ENCODE measurements at places on chromosomes 5 and 9. TPM values are rescaled to one million over a fixed set of nuclear protein-coding genes. Genes with fewer than 3 reads are reported as not detected.

GRCh38 chr9:93244101-93244500 lies 60.2 kb downstream of the WNK2 start:
- H3K4me3 ChIP-seq, result no peak overlapping the region
- DNase-seq, result no peak
- no peak overlapping the region for H3K27ac ChIP-seq
- no peaks in the 10 kb centered on the region for H3K27me3 ChIP-seq

DNA sequence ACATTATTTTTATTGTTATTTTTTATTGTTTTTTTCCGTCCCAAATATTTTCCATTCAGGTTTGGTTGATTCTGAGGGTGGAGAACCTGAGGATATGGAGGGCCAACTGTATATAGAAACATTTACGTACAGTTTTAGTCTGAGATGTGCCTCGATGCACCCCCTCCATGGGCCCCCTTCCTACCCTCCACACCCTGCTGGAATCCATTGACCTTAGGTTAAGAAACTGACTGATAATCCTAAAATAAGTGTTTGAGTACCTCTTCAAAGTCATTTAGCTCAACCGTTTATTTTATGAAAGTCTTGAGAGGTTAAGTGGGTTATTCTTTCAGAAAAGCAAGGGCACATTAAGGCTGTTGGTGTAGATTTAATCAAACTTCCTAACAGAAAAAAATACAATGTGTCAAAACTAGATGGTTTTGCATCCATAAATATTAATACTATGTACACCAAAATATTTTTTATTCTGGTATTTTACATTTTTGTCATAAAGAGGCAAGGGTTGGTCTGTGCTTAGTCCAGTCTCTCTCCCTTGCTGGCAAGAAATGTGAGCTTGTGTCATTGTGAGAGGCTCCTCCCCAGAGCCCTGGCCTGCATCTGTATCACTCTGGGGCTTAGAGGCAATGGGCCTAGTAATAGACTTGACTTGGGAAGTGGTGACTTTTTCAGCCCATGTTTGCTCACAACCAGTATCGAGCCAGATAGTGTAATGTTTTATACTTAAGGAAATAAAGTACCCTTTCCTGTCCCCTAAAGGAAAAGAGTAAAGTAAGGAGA lies 15.7 kb downstream of the MTRR start:
- H3K4me1 ChIP-seq, result no peaks in the 10 kb centered on the region
- no peak for DNase-seq
- H3K36me3 ChIP-seq, result no peaks in the 10 kb centered on the region
- no peaks in the 10 kb centered on the region for H3K27me3 ChIP-seq

- H3K27ac ChIP-seq, result no peak overlapping the region
- no peak overlapping the region for H3K4me3 ChIP-seq
- H3K27me3 ChIP-seq, result no peaks in the 10 kb centered on the region
- no peak for DNase-seq
These were observed 112.2 kb upstream of the SMC2 start for GRCh38 chr9:103981912-103982311.

- peak overlapping the region; percentile 90 for H3K27ac ChIP-seq
- H3K4me1 ChIP-seq, result peaks cover 63% of the 10 kb centered on the region
- peak; percentile 83 for DNase-seq
- H3K27me3 ChIP-seq, result no peaks in the 10 kb centered on the region
These were observed 63.7 kb upstream of the ANGPTL2 start for GRCh38 chr9:127185931-127186781.

DNA sequence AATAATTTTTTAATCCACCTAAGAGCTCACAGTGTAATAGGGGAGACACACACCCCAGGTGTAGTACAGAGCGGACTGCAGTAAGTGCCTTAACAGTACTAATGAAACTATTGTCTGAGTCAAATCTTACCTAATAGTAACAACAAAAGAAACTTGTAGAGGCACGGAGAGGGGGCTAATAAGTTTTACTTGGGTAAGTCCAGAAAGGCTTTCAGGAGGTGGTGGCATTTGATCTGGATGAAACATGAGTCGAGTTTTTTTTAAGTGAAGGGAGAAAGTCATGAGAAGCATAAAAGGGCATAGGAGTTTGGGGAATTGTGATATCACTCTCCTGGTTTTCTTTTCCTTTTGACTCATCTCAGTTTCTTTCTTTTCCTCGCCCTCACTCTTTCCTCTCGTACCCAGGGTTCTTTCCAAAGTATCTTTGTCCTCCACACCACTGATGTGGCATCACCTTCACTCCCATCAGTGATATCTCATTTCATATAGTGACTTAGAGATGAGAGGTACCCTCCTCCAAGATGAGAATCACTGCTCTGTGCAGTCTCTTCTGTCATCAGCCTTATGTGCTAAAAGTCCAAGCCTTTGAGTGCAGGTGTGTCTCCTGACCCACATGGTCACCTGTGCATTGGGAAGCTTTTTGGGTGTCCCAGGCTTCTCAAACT lies 2.0 kb downstream of the CTNNA1 start:
- no peaks in the 10 kb centered on the region for H3K36me3 ChIP-seq
- no peak for DNase-seq
- H3K4me1 ChIP-seq, result peaks cover 34% of the 10 kb centered on the region

- no peaks in the 10 kb centered on the region for H3K4me1 ChIP-seq
- no peaks in the 10 kb centered on the region for H3K36me3 ChIP-seq
- no peak overlapping the region for H3K27ac ChIP-seq
- H3K27me3 ChIP-seq, result no peaks in the 10 kb centered on the region
- DNase-seq, result no peak
These were observed 109.4 kb downstream of the CDC42SE2 start for GRCh38 chr5:131373265-131373664.

GRCh38 chr5:73693573-73694061 lies 67.6 kb downstream of the ARHGEF28 start:
- no peak overlapping the region for H3K27ac ChIP-seq
- H3K36me3 ChIP-seq, result no peaks in the 10 kb centered on the region
- peaks cover 12% of the 10 kb centered on the region for H3K4me1 ChIP-seq
- no peak overlapping the region for H3K4me3 ChIP-seq
- DNase-seq, result no peak
- no peaks in the 10 kb centered on the region for H3K27me3 ChIP-seq

DNA sequence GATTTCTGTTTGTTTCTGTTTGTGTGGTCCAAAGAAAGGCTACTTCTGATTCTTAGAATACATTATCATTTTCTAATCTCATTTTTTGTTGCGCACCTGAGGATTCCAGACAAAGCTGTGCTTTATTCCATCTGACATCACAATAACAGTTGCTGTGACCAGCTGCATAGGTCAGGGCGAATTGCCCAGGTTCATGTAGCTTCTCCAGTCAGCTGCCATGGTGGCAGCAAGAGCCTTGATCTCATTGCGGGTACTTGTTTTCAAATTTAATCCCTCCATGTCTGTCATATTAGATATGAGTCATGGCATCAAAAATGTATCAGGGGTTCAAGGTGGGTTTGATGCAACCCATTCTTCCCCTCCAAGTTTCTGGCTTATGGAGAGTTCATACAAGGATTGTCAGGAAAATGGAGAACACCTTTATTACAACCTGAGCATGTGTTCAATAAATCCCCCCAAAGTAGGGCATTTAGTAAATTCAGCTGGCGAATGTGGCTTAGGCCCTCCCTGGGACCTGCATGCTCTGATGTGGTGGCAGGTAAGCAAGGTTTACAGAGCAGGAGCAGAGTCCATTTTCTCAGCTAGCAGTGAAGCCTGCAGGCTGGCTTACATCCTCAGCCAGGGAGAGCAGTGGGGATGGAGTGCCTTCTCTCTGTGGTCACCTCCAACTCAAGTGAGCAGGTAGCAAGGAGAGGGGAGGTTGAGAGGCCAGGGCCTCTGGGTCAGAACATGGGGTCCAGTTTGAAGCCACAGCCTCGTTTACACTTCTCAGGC lies 13.9 kb downstream of the CAVIN4 start:
- no peak overlapping the region for H3K27ac ChIP-seq
- peaks cover 7% of the 10 kb centered on the region for H3K4me1 ChIP-seq
- H3K36me3 ChIP-seq, result peaks cover 3% of the 10 kb centered on the region
- no peak for DNase-seq
- H3K27me3 ChIP-seq, result peaks cover 3% of the 10 kb centered on the region
- H3K4me3 ChIP-seq, result no peak overlapping the region

DNA sequence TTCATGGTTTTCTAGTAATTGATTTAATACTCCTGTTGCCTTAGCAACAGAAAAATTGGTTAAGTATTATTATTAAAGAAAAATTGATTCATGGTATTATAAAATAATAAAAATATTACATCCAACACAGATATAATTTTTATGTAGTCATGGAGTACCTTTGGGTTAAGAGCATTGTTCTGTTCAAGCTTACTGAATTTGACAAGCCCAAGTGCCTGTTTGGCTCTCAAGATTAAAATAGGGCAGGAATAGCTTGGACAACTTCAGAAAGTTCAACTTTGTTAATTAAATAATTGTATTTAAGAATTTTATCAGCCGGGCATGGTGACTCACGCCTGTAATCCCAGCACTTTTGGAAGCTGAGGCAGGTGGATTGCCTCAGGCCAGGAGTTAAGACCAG lies 82.0 kb downstream of the NIPBL start:
- no peak for DNase-seq
- no peaks in the 10 kb centered on the region for H3K27me3 ChIP-seq
- no peak overlapping the region for H3K4me3 ChIP-seq
- peaks cover 52% of the 10 kb centered on the region for H3K36me3 ChIP-seq

GRCh38 chr9:126706698-126707053 lies 92.9 kb downstream of the LMX1B start:
- peaks cover 12% of the 10 kb centered on the region for H3K4me1 ChIP-seq
- H3K27ac ChIP-seq, result no peak overlapping the region
- no peak for DNase-seq
- no peak overlapping the region for H3K4me3 ChIP-seq
- H3K27me3 ChIP-seq, result peaks cover 55% of the 10 kb centered on the region

- no peak overlapping the region for H3K4me3 ChIP-seq
- no peaks in the 10 kb centered on the region for H3K4me1 ChIP-seq
- no peak for DNase-seq
- no peaks in the 10 kb centered on the region for H3K36me3 ChIP-seq
These were observed 139.2 kb upstream of the SMARCA2 start for GRCh38 chr9:1875921-1876448.

DNA sequence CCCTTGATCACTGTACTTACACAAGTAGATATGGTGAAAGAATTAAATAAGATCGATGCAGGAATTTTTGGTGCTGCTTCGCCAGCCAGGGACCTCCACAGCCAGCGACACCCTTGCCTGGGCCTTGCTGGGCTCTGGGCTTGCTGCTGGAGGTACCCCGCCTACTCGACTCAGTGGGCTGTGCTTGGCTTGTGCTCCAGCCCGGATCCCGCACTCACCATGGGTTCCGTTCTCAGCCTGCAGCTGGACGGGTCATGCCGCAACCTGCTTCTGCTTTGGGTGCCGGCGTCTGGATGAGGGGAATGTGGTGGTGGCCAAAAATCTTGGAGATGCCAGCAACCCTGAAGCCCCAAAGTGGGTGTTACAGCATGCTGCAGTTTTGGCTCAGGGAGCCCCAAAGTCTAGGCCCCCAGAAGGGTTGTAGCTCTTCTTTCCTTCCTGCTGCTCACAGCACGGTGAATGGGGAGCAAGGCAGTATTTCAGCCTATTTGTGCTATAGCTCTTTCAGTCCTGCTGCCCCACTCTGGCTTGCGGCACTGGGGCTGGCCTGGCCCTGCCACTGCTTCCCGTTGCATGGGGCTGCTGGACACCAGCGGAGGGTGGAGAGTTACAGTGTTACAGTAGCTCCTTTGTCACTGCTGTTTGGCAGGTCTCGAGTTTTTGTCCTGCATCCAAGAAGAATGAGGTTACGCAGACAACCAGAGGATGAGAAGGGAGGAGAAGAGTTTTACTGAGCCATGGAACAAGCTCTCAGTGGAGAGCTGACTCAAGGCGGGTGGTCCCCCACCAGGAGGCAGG lies 48.0 kb downstream of the TARS1 start:
- H3K27ac ChIP-seq, result no peak overlapping the region
- H3K4me1 ChIP-seq, result no peaks in the 10 kb centered on the region
- no peak for DNase-seq
- no peaks in the 10 kb centered on the region for H3K36me3 ChIP-seq
- H3K4me3 ChIP-seq, result no peak overlapping the region
- no peaks in the 10 kb centered on the region for H3K27me3 ChIP-seq

DNA sequence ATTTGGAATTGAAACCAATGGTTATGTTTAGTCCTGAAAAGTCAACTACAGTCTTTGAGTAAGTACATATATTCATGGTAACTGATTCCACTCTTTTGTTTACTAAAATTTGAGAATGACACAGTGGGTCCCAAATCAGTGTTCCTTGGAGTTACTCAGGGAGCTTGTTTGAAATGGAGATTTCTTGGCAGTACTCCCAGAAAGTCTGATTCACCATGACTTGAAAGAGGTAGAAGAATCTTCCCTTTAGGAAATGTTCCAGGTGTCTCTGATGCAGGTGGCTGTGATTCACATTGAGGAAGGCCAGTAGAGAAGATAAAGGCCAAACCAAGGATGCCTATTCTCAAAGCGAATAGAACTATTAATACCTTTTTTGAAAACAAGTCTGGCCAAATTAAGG lies 1078.3 kb downstream of the CDH12 start:
- H3K27ac ChIP-seq, result no peak overlapping the region
- H3K4me3 ChIP-seq, result no peak overlapping the region
- no peaks in the 10 kb centered on the region for H3K4me1 ChIP-seq
- no peak for DNase-seq

GRCh38 chr5:126365446-126366198 lies 57.6 kb upstream of the GRAMD2B start:
- H3K27ac ChIP-seq, result no peak overlapping the region
- H3K27me3 ChIP-seq, result no peaks in the 10 kb centered on the region
- no peaks in the 10 kb centered on the region for H3K4me1 ChIP-seq
- no peak overlapping the region for H3K4me3 ChIP-seq

- H3K36me3 ChIP-seq, result no peaks in the 10 kb centered on the region
- no peak overlapping the region for H3K27ac ChIP-seq
- H3K4me3 ChIP-seq, result no peak overlapping the region
- no peak for DNase-seq
These were observed 73.6 kb upstream of the HSPA9 start for GRCh38 chr5:138648841-138649240.

Gene AQP7
- total RNA-seq, result 110 TPM

Gene KCNV2
- not detected for total RNA-seq

Gene CCDC192
- total RNA-seq, result not detected

Gene SEMA5A
- total RNA-seq, result 53.0 TPM
